Stimulated activated CD8-positive, alpha-beta memory T cell treated with anti-CD3 and anti-CD28 coated beads, Interleukin-4, amount 100 ng/mL, for 48 hours (primary cell): ENCODE measurements at places on chromosomes 2 and 18.
A peak's percentile ranks its signal among the peaks of the same experiment; 100 is the strongest.

- DNase-seq = no peak
These were observed 63.7 kb upstream of the OTOF start for GRCh38 chr2:26541401-26542193.

GRCh38 chr2:216951171-216951570, 91.3 kb upstream of the TNP1 start:
- no peak for DNase-seq

GRCh38 chr2:32229635-32230034, 35.1 kb downstream of the NLRC4 start:
- no peak for DNase-seq

- DNase-seq = no peak
These were observed at the start of gene COLEC11 for GRCh38 chr2:3594493-3595281. TSS of gene COLEC11 (plus strand) at chr2:3595112. CDS start at chr2:3604341, 9,229 bp downstream.

GRCh38 chr18:46622999-46623398, 34.0 kb downstream of the LOXHD1 start:
- DNase-seq = no peak

DNA sequence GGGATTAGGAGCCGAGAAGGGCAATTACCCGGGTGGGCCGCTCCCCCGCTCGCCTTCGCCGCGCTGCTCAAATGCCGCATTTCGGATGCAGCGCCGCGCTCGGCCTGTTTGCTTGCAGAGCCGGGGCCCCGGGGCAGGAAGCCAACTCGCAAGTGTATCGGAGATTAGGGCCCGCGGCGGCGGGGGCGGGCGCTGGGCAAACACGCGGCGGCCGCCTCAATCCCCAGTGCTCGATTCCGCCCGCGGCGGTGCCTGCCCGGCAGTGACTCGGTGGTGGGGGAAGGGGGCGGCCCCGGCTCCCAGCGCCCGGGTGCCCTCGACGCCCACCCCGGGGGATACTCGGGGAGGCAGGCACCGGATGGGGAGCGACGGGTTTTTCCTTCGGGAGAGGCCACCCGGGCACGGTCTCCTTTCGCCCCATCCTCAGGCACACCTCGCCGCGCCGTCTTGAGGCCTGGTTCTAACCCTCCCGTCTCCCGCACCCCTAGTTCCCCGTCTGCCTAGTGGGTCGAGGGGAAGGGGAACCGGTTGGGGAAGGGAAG, 26.6 kb upstream of the NOTO start:
- DNase-seq = peak; percentile 81

- DNase-seq = no peak
These were observed 204.1 kb downstream of the LDLRAD4 start for GRCh38 chr18:13422541-13423147.

DNA sequence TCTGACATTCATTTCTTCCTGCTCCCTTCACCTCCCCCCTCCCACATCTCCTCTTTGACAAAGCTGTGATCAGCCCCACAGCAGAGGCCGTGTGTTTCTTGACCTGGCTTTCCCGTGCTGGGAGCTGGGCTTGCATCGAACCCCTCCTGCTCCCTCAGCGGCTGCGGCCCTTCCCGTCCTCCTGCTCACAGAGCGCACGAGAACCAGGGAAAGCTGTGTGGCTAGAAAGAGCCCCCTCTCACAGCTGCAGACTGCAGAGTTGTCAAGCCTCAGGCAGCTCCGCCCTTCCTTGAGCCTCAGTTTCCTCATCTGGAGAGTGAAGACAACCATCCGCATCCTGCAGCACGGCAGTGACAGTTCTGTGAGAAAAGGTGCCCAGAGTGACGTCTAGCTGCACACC, 65.7 kb upstream of the GLI2 start:
- DNase-seq = no peak

GRCh38 chr2:234673961-234674759, 177.3 kb upstream of the ARL4C start:
- DNase-seq = no peak

- no peak for DNase-seq
These were observed 21.5 kb upstream of the ANXA4 start for GRCh38 chr2:69720404-69720803.

- no peak for DNase-seq
These were observed 329.1 kb upstream of the PKDCC start for GRCh38 chr2:41718705-41719104.

GRCh38 chr2:101762451-101763171, 65.1 kb downstream of the MAP4K4 start:
- no peak for DNase-seq

- DNase-seq = no peak
These were observed 42.4 kb downstream of the CTIF start for GRCh38 chr18:48581206-48581605.

GRCh38 chr2:181304011-181304844, 153.0 kb upstream of the ITGA4 start:
- DNase-seq = no peak

DNA sequence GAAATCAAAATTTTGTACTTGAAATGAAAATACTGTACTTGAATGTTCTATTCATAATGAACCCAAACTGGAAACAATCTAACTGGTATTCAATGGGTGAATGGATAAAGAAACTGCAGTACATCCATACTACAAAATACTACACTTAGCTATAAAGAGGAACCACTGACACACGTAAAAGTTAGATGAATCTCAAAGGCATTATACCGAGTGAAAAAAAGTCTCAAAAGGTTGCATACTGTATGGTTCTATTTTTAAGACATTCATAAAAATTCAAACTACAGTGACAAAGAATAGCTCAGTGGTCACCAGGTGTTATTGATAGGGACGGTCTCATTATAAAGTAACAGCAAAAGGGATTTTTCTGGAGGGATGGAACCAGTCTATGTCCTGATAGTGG, 41.1 kb downstream of the COBLL1 start:
- DNase-seq = no peak

GRCh38 chr2:41197781-41198180, 745.9 kb upstream of the SLC8A1 start:
- no peak for DNase-seq

GRCh38 chr2:71129114-71129901, 721 bp downstream of the MCEE start:
- no peak for DNase-seq

DNA sequence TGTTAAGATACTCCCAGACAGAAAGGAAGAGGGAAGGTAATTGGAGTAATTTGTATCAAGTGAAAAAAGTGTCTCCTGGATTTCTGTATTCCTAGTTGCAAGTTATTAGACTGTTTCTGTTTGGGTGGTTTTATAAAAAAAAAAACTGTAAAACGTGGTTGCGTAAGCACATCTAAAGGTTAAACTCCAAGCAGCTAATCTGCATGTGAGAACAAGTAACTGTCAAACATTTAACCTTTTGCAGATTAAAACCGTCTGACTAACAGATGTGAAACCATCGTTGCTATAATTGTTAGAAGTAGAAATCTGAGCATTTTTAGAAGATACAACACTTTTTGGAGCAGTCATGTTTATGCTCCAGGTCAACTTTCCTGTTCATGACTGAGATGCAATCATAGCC, 72.3 kb downstream of the AFF3 start:
- no peak for DNase-seq

- DNase-seq = no peak
These were observed 212.1 kb downstream of the TTC32 start for GRCh38 chr2:19689646-19690168.

DNA sequence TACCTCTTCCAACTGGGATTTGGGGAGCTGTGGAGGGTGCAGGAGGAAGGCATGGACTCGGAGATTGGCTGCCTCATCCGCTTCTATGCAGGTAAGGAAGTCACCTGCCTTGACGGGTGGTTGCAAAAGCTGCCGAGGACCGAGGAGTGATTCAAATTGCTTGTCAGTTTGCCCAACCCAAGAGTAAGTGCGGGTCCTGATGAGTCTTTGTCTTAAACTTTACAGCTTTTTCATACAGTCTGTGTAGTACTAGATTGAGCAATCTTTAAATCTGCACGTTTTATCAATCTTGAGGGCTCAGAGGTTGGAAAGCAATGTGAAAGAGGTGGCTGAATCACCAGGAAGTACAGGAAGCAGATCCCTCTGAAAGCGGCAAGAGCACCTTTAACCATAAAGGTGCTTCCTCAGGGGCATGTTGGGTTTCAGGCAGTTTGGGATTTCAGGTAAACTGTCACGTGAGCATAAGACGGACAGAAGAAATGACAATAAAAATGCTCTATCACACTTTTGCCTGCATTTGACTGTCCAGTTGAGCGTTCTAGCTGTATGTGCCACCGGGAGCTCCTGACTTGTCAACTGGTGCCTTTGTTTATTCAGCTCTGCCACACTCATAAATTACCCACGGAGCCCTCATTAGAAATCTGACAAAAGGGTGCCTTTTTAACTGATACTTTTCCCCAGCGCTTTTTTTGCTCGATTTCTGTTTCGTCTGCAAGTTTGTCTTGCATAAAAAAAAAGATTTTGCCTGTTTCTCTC, 2.0 kb downstream of the PHLPP1 start:
- DNase-seq = peak; percentile 64

DNA sequence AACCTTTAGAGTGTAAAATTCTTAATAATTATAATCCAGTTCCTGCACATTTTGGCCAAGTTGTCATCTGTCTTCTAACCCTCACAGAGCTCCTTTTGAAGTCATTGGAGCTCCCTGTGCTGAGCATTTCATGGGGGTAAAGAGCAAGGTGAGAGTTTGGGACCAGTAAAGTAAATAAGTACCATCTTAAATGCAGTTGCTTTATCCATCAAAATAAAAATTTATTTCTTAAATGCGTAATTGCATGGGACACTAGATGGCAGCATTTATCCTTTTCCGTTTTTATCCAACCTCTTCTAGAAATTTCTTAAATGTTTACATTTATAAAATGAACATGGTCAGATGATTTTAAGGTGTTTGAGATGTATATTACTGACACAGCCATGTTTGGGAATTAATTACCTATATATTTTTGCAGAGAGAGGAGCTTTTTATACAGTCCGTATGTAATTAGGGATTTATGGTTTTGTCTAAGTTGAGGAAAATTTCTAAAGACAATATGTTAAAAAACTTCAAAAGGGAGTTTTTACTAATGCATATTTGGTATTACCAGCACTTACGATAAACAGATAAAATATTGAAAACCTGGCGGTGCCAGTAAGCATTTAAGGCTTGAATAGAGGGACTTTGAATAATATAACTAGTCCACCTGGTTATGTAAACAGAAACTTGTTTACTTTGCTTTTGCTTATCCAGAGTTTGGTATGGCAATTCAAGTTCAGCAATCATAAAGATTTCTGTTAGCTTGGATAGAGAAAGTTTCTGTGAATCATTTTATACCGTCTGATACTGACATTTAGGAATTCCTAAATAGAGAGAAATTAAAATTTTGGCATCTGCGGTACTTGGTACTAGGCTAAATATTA, 54.5 kb downstream of the ACSL3 start:
- DNase-seq = no peak

- DNase-seq = no peak
These were observed 91.6 kb downstream of the THNSL2 start for GRCh38 chr2:88261725-88262124.

- no peak for DNase-seq
These were observed 54.7 kb downstream of the FAM117B start for GRCh38 chr2:202689459-202689858.

DNA sequence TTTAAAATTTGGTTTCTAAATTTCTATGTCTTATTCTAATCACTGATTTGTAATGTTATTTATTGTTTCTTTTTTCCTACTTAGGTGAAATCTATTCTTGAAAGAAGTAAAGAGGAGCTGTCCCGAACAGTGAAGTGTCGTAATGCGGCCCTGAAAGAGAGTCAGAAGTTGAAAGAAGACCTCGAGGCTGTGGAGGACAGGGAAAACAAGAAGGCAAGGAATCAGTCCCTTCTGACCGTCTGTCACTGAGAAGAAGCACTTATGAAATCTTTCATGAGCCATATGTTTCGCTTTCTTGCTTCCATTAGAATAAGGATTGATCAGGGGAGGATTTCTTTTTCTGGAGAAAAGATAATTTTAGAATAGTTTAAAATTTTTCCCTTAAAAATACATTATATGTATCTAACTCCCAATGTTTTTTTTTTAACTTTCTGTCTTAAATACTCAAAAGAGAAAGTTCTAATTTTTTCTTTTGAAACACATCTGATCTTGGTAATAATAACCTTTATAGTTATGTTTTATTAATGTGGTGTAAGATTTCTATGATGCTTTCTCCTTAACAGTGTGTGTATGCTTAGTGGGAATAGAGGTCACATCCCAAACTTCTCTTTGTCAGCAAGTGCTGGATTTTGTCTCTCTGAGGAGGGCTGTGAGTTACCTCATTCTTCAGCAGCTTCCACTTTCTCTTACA, 79.0 kb downstream of the CCDC150 start:
- DNase-seq = no peak

DNA sequence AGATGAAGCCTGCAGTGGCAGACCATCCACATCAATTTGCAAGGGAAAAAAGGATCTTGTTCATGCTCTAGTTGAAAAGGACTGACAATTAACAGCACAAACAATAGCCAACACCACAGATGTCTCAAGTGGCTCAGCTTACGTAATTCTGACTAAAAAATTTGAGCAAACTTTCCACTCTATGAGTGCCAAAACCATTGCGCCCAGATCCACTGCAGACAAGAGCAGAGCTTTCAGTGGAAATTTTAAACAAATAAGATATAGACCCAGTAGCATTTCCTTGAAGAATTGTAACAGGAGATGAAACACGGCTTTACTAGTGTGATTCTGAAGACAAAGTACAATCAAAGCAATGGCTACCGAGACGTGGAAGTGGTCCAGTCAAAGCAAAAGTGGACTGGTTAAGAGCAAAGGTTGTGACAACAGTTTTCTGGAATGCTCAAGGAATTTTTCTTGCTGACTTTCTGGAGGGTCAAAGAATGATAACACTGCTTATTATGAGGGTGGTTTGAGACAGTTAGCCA, 12.0 kb upstream of the ZNF396 start:
- no peak for DNase-seq

- no peak for DNase-seq
These were observed 134.5 kb downstream of the MEIS1 start for GRCh38 chr2:66569321-66569851.

DNA sequence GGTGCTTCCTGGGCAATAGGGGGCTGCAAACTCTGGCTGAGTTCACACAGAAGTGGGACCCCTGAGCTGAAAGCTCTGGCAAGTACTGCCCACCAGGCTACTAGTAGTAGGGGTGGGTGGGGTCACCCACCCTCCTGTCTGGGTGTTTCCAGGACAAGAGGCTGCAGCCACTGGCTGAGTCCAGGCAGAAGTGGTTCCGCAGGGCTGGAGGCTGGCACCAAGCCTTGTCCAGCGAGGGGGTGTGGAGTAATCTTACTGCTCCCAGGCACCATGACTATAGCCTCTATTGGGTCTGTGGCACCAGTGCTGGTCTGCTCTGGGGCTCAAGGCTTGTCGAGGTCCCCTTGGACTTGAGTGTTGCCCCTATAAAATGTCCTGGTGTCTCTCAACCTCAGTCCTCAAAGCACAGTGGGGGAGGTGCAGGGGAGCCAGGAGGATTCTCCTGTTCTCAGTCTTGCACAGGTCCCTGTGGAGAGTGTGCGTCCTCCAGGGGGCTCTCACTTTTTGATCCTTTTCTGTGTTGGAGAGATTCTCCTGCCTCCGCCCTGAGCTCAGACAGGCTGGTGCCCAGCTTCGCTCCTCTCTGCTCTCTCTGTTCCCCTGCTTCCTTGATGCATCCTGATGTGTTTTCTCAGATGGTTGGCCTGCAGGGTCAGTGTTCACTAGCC, 48.1 kb downstream of the NUP35 start:
- DNase-seq = no peak

- no peak for DNase-seq
These were observed 10.9 kb upstream of the DLX2 start for GRCh38 chr2:172113617-172114016.
